RPMI8226 (cell line): ENCODE measurements at places on chromosomes 6 and 20.

DNA sequence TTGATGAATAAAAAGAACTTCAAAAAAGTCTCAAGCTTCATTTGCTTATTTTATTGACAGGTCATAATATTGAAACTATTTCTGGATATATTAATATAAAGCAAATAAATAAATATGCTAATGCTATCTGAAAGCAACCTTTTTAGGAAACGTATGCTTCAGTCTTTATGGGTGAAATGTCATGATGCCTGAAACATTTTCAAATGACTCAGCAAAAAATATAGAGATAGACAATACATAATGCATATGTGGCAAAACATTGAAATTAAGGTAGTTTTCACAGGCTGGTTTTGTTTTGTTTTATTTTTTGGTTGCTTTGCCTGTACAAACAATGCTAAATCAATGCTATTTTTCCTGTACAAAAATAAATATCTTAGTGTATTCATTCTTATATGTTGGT is 194.4 kb upstream of the PLCB4 start:
- DNase-seq = no peak

- no peak for DNase-seq
Observed at GRCh38 chr6:140940251-140940925, 1192.3 kb upstream of the GJE1 start.

DNA sequence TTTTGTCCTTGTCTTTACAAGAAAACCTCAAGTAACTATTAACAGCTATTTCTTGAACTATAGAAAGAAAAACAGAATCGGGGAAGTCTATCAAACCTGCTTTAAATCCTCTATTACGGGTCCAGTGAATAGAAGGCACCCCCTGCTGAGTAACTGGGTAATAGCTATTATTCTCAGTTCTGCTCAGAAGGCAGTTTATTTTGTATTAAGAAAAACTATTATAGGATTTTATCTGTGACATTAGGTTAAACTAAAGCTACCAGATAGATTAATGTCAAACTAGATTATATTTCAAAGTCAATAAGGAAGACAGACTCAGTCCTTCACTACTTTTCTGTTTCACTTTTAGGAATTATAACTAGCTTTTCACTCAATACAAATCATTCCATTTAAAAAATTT is 93.7 kb downstream of the DST start:
- DNase-seq = no peak

DNA sequence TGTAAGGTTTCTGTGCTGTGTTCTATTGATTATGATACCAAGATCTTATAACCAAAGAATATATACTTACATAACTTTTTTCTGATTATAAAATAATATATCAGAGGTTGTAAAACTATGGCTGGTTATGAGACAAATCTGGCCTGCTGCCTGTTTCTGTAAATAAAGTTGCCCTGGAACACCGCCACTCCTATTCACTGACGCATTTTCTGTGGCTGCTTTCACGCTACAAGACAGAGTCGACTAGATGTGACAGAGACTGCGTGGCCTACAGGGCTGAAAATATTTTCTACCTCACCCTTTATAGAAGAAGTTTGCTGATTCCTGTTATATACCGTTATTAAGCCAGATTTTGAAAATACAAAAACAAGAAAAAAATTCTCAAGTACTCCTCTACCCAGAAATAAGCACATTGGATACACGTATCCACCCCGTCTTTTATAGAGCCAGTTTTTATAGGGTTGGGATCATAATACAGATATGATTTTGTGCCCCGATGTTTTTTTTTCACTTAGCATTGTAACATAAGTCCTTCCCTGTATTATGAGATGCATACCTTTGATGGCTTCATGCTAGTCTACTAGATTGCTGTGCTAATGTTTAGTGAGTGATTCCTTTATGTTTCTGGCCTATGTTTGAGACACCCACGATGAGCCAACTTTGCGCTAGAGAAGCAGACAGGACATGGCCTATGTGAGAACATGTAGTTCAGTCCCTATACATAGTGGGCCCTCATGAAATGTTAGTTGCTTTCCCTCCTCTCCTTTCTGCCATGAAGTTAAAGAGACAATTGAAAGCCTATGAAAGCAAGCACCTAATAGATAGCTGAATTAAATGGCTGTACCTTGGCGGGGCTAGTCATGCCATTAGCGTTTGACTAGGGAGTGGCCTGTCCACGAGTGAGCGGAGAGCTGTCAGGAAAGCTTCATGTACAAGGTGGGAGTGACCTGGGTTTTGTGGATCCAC is 98.1 kb upstream of the KCNK16 start:
- DNase-seq = no peak

- no peak for DNase-seq
Observed at GRCh38 chr6:41443616-41444525, 102.3 kb upstream of the FOXP4 start.

- no peak for DNase-seq
Observed at GRCh38 chr20:8190043-8190880, 58.2 kb downstream of the PLCB1 start.

GRCh38 chr6:163427498-163428254 is 13.2 kb downstream of the QKI start:
- no peak for DNase-seq

DNA sequence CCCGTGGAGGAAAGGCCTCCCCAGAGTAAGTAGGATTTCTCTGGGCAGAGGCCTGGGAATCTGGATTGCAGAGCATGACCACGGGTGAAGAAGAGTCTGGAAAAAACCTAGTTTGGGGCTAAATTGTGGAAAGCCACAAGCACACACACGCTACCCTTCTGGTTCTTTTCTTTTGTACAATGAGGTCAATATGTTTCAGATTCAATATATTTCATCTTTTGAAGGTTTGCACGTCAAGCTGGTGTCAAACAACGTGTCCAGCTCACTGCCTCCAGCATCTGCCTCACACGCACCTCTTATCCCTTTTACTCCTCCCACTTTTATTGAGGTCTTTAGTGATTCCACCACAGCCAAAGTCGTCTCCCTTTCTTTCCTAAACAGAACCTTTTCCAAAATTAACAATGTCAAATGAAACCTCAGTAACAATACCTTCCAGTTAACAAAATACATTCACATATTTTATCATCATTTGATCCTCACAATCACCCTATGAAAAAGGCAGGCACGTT is 773 bp upstream of the EPB41L2 start:
- DNase-seq = no peak

DNA sequence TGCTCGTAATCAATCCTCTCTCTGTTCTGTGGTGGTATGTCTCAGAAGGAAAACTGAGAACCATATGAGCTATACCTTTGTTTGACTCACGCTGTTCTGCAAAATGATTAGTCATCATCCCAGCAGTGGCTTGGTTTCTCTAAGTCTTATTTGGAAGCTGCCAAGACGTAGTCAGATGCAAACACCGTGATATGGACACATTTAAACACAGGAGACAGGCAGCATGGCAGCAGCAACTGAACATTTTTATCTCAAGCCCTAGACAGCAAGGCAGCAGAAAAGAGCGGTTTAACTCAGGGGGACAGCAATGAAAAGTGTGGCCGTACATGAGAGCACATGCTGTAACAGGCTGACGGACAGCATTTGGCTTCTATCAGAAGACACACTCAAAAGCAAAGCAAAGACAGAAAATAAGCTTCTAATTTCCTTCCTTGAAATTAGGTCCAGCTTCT is 1295.1 kb downstream of the EPHA7 start:
- DNase-seq = no peak

DNA sequence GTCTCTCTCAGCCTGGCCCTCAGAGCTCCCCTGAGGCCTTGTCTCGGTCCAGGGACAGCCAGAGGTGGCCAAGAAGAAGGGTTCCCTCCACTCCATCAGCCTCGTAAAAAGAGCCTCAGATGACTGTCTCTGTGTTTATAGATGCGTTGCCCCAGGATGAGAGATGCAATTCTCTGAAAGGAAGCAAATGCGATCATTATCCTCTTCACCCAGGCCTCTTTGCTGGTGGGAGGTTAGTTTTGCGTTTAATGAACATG is 90.4 kb downstream of the YTHDF1 start:
- no peak for DNase-seq

DNA sequence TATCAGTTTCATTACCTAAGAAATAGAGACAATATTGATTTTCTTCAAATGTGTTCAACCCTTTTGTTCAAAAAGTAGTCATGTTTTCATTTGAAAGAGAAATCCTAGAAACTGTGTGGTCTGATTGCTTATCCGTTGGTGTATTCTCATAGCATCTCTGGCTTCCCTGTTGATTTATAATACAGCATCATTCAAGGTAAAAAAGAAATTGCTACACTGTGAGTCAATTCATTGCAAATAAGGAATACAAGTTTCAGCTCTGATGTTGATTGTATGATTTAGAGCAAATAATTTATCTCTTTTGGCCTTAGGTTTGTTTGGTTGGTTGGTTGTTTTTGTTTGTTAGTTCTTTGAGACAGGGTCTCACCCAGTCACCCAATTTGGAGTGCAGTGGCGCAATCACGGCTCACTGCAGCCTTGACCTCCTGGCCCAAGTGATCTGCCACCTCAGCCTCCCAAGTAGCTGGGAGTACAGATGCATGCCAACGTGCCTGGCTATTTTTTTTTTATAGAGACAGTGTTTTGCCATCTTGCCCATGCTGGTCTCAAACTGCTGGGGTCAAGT is 185.5 kb upstream of the TNFAIP3 start:
- DNase-seq = no peak

DNA sequence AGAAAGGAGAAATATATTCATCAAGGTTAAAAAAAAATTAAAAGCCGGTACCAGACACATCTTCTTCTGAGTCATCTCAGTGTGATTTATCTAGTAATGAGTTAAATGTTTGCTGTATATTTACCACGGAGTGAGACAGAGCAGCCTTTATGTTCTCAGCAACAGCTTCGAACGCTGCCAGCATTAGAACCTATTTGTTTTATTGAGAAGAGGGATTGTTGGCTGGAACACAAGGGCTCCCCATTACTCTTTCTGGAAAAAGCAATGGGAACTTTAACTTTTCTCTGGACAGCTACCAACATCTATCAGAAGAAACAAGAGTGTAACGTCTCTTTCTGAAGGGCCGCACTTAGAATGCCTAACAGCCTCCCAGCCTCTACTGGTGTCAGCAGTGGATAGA is 105.3 kb upstream of the TAB2 start:
- no peak for DNase-seq

- DNase-seq = no peak
Observed at GRCh38 chr6:6482256-6482655, 106.3 kb upstream of the LY86 start.

DNA sequence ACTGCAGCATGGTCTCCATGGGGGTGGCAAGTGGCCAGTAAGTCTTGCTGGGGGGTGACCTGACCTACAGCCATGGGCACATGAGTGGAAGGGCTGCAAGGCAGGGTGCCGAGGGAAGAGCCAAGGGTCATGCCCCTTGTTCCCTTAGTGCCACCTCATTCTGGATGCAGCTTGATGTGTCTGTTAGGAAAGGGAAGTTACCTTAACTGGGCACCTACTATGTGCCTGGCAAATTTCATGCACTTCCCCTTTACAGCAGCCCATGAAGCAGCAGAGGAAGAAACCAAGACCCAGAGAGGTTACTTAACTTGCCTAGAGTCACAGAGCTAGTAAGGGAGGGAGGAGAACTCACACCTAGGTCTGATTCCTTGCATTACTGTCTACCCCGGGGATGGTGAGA is 174.0 kb downstream of the MRPL14 start:
- DNase-seq = no peak

DNA sequence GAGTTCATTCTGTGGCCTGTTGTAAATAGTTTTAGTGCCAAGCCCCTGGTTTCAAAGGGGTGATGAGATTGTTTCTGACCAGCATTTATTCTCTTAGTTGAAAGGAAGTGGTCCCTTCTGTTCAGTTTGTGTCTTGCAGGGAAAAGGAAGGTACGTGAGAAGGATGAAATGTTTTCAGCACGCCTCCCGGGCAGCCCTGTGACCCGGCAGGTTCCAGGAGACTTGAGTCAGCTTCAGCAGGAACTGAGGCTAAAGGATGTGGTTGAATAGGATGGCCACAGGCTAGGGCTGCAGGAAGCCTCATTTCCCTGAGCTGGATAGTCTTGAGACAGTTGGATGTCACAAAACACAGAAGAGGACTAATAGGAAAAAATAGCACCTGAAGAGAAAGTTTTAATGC is 132.4 kb upstream of the SYNDIG1 start:
- DNase-seq = no peak

DNA sequence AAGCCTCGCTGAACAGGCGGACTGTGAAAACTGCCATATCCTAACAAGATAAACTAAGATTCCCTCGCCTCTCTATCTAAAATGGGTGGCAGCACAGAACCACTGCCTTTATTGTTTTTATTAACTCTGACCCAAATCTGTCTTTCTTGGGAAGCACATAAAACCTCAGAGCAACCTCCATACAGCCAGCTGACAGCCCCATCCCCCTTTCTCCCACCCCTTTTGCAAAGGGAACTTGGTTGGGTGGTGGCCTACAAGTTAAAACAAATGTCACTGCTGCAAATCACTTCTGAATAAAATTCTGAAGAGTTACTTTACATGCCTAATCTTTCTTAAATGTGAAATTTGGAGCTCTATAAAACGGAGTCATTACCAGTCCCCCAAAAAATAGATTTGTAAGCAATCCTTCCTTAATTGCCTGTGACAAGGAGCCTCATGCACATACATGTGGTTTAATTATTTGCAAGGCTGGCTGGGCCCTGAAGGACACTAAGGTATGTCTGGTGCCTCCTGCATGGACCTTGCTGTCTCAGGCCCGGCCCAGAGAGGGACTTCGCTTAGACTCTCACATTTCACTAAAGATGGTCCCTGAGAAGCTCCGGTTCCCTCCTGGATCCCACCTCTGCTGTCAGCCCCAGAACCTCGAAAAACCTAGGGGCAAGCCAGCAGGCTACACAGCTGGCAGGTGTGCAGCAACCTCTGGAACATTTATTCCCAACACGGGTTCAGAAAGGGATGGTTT is 21.7 kb downstream of the PXDC1 start:
- no peak for DNase-seq

DNA sequence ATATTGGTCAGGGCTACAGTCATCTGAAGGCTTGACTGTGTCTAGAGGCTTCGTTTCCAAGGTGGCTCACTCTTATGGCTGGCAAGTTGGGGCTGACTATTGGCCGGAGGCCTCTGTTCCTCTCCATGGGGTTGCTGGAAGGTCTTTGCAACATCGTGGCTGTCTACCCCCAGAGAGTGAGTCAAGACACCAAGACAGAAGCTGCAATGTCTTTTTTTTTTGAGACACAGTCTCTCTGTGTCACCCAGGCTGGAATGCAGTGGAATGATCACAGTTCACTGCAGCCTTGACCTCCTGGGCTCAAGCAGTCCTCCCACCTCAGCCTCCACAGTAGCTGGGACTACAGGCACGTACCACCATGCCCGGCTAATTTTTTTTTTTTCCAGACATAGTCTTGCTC is 29.4 kb upstream of the KIF3B start:
- DNase-seq = no peak
